HepG2 (cell line): ENCODE measurements at places on chromosomes 12 and 14. TPM values are rescaled to one million over a fixed set of nuclear protein-coding genes. Genes with fewer than 3 reads are reported as not detected.

DNA sequence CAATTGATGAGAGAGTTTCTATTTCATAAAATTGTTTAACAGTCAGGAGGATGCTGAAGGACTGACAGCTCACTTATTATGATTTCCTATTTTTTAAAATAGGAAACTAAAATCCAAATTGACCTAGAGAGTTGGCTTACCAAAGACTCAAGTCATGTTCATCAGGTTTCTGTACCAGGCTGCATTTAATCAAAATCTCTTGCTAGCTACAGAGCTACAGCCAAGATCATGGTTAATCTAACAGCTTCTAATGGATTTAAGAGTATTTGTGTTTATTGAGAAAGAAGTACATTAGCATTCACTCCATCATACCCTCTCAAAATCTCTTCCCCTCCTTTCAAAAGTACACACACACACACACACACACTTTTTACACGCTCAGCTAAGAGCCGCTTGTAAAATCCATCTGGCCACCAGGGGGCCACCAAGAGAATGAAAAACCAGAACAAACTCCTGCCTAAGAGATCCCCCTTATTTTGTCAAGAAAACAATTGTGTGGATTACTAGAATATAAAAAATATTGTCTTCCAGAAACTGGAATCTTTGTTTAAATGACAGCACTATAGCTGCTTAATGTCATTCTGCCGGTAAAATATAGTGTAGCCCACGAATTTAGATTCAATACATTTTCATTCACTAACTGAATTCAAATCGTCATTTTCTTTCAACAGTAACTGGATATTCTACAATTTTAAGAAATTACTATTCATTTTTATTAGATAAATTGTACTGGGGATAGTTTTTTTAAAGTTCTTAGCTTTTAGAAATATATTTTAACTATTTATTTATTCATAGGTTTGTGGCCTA lies 334.0 kb downstream of the BTG1 start:
- peak; percentile 42 for DNase-seq

DNA sequence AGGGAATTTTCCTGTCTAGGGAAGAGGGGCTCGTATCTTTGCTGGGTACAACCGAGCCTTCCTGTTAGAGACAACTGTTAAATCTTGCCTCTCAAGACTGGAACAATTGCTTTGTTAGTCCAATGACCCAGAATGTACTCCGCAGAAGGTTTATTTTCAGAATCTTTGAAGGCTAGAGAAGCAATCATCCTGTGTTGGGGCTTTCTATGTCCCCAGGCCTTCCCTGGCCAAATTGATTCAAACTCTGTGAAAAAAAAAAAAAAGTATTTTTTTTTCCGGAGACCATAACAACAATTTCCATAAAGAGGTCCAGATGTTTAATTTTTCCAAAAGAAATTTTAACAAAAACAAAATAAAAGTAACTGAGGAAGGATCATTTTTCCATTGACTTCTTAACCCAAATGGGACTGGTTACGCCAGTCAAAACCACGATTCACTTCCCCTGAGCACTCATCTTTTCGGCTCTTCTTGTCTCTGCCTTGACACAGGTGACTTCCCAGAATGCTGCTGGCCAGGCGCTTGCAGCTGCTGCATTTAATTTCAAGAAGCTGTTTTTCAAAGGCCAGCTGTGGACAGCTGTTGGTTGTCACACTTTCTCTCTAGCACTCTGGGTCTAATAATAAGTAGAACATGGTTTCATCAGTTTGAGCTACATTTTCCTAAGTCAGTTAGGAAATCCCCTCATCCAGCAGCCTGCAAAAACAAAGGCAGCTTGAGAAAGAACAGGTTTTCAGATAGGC lies 81.6 kb upstream of the MANSC4 start:
- DNase-seq: no peak

DNA sequence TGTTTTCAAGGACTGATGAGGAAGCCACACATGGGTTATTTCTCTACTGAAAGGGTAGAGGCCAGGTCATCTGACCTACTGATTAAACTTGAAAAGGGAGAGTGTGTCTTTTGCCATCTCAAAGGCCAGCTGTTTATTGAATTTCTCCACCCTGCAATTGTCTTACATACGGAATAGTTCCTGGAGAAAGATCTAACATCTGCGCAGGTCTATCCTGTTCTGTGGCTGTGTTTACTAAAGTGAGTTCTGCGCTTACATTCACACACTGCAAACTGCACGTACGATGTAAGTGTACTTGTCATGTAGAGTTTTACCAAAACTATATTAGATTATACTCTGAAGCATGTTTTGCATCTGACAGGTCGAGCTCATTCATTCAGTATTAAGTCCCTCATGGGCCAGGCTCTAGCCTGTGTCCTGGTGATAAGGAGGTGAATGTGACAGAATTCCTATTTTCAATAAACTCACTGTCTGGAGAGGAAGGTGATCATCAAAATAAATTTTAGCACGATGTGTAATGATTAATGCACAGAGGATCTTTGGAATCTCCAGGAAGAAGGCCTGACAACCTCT lies 96.6 kb downstream of the PRKCH start:
- DNase-seq: no peak

- no peak for DNase-seq
These were observed 480.2 kb upstream of the FBXO33 start for GRCh38 chr14:39912192-39913100.

GRCh38 chr14:49159081-49159480 lies 427.1 kb downstream of the RPS29 start:
- no peak for DNase-seq

GRCh38 chr14:89391123-89391522 lies 25.9 kb downstream of the FOXN3 start:
- peak; percentile 92 for DNase-seq

- DNase-seq: no peak
These were observed 105.5 kb upstream of the PRB2 start for GRCh38 chr12:11500861-11501230.

DNA sequence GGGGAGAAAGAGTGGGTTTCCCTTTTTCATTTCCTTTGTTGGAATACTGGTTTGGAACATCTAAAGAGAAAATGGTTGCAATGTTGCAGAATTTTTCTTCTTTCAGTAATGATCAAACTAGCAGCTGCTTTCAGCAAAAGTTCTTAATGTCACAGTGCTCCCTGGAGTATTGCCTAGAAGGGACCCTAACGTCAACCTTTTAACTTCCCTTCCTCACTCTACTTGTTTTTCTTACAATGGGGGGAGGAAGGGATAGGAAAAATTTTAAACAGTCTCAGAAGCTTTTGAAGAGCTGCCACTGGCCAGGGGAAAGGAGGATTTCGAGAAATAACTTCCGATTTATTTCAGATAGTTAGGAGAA lies 521.8 kb downstream of the MED13L start:
- no peak for DNase-seq

DNA sequence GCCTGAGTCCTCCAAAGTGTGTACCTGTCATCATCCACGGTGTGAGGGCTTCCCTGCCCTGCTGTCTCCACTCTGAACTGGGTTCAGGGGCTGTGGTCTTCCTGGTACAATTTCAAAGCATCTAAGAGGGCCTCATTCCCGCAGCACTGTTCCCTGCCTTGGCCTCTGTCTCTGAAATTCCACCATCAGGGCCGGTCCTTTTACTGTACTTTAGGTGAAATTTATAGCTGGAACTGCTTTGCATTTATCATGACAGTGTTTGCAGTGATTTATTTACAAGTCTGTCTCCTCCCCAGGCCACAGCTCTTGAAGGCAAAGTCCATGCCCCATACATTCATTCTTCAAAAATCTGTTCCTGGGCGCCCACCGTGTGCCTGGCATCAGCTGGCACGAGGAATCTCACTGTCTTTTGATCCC lies 36.9 kb upstream of the NCOR2 start:
- no peak for DNase-seq

- peak; percentile 39 for DNase-seq
These were observed 35.2 kb downstream of the ZFP36L1 start for GRCh38 chr14:68757618-68758081.

- DNase-seq: no peak
These were observed 1.3 kb downstream of the ERP27 start for GRCh38 chr12:14937014-14937413.

GRCh38 chr14:39988939-39989338 lies 556.7 kb upstream of the FBXO33 start:
- DNase-seq: peak; percentile 64

- DNase-seq: no peak
These were observed 238.9 kb upstream of the MIS18BP1 start for GRCh38 chr14:45491914-45492313.

DNA sequence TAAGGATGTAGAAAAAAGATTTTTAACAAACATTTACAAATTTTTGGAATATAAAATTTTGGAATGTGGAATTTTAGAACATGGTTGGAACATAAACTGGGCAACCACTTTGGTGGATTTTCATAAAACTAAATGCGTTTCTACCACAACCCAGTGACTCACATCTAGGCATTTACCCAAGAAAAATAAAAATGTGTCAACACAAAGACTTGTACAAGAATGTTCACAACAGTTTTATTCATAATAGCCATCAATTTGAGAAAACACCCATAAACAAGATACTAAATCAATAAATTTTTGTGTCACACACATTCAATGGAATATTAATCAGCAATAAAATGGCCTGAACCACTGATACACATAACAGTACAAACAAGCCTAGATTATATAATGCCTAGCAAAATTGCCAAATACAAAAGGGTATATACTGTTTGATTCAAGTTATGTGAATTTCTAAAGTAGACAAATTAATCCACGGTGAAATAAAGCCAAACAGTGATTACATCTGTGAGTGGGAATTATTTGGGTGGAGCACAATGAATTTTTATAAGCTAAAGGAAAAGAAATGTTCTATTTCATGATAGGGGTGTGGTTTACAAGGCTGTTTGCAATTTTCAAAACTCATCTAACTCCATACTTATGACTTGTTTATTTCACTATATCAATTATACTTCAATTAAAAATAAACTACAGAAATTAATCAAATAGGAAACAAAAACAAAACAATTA lies 415.2 kb upstream of the OR4E1 start:
- DNase-seq: no peak

DNA sequence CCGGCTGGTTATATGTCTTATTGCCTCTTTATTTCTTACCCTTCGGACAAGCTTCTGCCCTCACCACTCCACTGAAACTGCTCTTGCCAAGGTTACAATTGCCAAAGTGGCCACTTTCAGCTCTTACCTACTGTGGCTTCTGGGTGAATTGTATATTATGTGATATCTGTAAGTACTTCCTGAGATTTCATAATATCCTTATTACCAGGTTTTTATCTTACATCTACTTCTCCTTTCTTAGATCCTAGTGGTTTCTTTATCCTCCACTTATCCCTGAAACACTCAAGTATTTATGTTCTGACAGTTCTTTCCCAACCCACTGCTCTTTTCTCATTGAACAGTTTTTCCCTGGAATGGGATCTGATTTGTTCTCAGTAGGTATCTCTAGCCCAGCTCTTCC lies 10.5 kb downstream of the CELA1 start:
- no peak for DNase-seq

DNA sequence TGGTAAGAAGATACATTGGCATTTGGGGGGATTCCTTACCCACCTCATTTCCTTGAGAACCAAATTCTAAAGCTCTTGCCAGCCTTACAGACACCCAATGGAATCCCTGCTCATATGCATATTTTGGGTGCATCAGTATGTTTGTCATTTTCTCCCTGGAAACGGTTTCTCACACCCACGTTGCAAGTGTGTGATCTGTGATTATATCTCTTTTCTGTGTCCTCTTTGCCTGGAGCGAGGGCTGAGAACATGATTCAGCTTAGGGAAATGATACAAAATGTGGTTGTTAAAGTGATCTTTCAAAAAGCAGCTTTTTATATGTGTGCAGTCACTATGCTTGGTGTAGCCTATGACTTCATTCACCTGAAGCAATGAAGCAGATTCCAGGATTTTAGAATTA lies 52.0 kb downstream of the KCNMB4 start:
- DNase-seq: no peak

GRCh38 chr12:76244300-76244699 lies 103.9 kb downstream of the BBS10 start:
- DNase-seq: no peak

DNA sequence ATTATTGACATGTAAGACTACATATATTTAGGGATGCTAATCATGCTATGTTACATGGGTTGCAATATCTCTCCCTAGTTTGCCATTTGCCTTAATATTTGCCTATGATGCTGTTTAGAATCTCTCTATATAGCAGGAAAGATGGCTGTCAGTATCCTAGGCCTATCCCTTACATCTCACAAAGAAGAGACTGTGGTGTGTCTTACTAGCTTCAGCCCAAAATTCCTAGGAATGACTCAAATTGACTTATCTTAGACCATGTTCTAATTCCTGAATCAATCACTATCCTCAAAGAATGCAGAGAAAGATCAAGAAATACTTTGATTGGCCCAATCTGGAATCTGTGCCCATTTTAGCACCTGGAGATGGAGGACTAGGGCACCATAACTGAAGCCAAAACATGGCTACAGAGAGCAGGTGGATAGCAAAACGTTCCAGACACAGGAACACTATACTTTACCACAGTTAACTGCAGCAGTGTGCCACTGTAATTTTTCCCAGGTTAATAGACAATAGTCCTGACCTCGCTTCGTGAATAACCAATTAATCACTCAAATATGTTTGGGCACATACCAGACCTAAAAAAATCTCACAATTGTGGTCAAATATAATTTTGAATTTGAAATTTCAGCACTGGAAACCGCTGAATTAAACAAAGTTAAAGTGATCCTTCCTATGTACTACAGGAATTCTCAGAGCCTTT lies 32.7 kb upstream of the GLIPR1 start:
- no peak for DNase-seq

DNA sequence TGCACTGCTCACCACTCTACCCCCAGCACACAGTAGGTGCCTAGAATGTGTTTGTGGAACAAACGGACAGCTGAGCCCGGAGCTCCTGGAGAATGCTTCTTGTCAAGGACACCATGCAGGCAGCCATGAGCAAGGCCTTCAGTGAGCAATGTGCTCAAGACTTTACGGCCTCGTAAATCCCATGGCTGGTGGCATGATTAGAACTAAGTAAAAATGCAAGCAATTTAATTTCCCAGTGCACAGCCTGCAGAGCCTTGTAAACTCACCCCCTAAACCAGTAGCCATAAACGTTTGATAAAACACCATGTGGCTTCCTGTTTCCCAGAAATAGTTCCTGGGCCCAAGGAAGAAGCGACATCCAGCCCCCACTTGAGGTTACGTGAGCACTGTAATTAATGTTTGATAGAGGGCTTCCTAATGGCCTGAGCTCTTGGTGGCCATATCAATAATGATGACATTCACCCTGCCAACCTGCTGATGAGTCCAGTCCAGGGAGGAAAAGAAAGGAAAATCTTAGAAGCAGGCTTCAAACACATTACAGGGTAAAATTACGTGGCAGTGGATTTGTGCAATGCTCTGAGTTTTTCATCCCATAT lies 36.4 kb upstream of the FICD start:
- DNase-seq: no peak

- DNase-seq: no peak
These were observed 45.8 kb upstream of the HMGA2 start for GRCh38 chr12:65778258-65779090.

GRCh38 chr12:52423661-52424500 lies 10.3 kb downstream of the KRT75 start:
- DNase-seq: no peak

ITGB7 gene
- total RNA-seq: 0.13 and 0.18 TPM in 2 replicates

RNU4-1 gene
- 623 and 7,407 TPM in 2 replicates for total RNA-seq

HOXC13 gene
- 0.07 TPM in 2 replicates for total RNA-seq

ZNF385A gene
- total RNA-seq: 0.44 and 0.49 TPM in 2 replicates

TAS2R30 gene
- 0.72 and 5.2 TPM in 2 replicates for total RNA-seq

JDP2 gene
- total RNA-seq: 7.7 and 8.9 TPM in 2 replicates

SLC5A8 gene
- not detected in 2 replicates for total RNA-seq

CCDC197 gene
- total RNA-seq: 0.11 TPM in 1 of 2 replicates, not detected in the other

HOXC9 gene
- total RNA-seq: 0.94 and 1.1 TPM in 2 replicates

SMCO2 gene
- total RNA-seq: not detected in 2 replicates

CATSPERB gene
- not detected in 2 replicates for total RNA-seq

MYF5 gene
- total RNA-seq: not detected in 2 replicates

RIMBP2 gene
- total RNA-seq: not detected in 2 replicates

KCTD10 gene
- total RNA-seq: 6.9 and 12.5 TPM in 2 replicates

FLRT2 gene
- not detected in 2 replicates for total RNA-seq

PPP2R5C gene
- total RNA-seq: 74.3 and 94.8 TPM in 2 replicates

ULK1 gene
- 1.7 and 2.8 TPM in 2 replicates for total RNA-seq
